ENCODE measurements at places on chromosomes 6 and 20.
A peak's percentile ranks its signal among the peaks of the same experiment; 100 is the strongest.

DNA sequence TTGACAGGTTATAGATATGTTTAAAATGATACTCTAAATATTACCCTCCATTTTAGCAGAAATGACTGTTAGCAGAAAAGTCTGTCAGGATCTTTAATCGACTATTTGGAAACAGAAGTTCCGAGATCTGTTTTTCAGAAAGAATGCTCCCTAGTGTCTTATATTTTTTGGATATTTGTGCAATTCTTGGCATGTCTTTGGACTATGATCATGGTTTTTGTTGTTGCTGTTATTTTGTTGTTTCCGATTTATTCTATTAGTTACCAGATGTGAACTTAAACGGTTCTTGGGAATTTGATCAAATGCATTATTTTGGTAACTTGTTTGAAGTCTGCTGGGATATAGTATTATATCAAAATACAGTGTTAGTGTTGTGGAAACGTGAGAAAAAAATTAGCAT, 106.4 kb upstream of the CEP162 start:
- no peaks in the 10 kb centered on the region for H3K4me1 ChIP-seq
- H3K27me3 ChIP-seq: no peaks in the 10 kb centered on the region

DNA sequence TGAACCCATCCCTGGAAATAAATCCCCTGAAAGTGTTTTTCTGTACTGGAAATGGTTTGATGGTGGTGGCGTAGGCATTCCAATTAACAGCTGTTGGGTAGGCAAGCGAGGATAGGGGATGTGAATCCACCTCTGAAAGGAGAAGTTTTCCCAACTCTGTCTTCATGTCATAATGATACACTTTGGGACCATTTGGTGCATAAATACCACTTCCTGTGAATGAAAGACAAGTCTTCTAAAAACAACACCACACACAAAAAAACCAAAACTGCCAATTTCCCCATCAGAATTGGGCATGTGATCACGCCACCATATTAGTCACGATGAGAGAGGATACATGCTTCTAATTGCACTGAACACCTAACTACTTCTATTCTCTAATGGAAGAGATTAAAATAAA, 6.4 kb downstream of the VNN2 start:
- H3K27ac ChIP-seq: no peak overlapping the region
- no peak for DNase-seq

- H3K36me3 ChIP-seq: no peaks in the 10 kb centered on the region
- DNase-seq: no peak
- peaks cover 71% of the 10 kb centered on the region for H3K4me1 ChIP-seq
- no peak overlapping the region for H3K4me3 ChIP-seq
- H3K27ac ChIP-seq: peak overlapping the region; percentile 65
- peaks cover 7% of the 10 kb centered on the region for H3K27me3 ChIP-seq
Measured at GRCh38 chr6:137697267-137697938, 169.7 kb upstream of the TNFAIP3 start.

DNA sequence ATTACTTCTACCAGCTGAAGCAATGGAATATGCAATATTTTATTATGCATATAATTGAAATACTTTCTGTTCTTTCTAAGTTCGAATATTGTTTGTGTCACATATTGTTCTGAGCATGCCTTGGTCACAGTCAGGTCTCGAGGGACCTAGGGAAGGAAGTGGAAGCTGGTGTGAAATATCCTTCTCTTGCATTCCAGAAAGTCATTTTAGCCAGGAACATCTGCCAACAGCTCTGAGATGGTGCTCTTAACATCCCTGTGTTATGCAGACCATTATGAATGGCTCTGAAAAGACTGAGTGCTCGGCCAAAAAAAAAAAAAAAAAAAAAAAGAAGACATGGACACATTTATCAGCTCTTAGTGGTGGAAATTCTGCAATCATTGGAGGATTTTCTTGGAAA, 132.7 kb upstream of the JAG1 start:
- no peak overlapping the region for H3K27ac ChIP-seq
- H3K36me3 ChIP-seq: no peaks in the 10 kb centered on the region
- no peaks in the 10 kb centered on the region for H3K4me1 ChIP-seq

- peaks cover 3% of the 10 kb centered on the region for H3K27me3 ChIP-seq
- H3K4me3 ChIP-seq: no peak overlapping the region
- DNase-seq: no peak
- H3K36me3 ChIP-seq: peaks cover 10% of the 10 kb centered on the region
- H3K4me1 ChIP-seq: peaks cover 19% of the 10 kb centered on the region
Measured at GRCh38 chr6:73710470-73710869, 14.5 kb downstream of the CD109 start.

DNA sequence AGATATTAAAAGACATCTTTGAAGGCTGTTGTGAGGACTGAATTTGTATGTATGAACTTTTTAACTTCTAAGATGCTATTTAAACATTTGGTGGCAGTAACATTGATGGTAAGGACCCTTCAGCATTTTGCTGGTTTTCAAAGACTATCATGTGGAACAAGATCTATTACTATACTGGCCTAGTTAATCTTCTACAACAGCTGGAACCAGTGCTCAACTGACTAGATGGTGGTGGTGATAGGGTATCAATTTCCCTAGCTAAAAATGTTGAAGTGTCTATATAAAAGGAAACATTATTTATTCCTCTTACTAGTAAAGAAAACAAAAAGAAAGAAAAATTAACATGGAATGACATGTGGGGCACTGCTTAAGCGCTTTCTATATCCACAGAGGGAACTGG, 195.7 kb downstream of the TASP1 start:
- no peak for DNase-seq
- H3K27me3 ChIP-seq: no peaks in the 10 kb centered on the region
- peaks cover 37% of the 10 kb centered on the region for H3K36me3 ChIP-seq
- H3K27ac ChIP-seq: no peak overlapping the region

- no peaks in the 10 kb centered on the region for H3K4me1 ChIP-seq
- no peaks in the 10 kb centered on the region for H3K36me3 ChIP-seq
- no peak for DNase-seq
- no peak overlapping the region for H3K4me3 ChIP-seq
- H3K27me3 ChIP-seq: peaks cover 27% of the 10 kb centered on the region
Measured at GRCh38 chr6:106739387-106739786, 110.0 kb downstream of the QRSL1 start.

GRCh38 chr6:90412538-90413369, 116.1 kb upstream of the BACH2 start:
- H3K4me3 ChIP-seq: peak overlapping the region; percentile 28
- H3K4me1 ChIP-seq: peaks cover 72% of the 10 kb centered on the region
- no peaks in the 10 kb centered on the region for H3K27me3 ChIP-seq
- peak overlapping the region; percentile 90 for H3K27ac ChIP-seq
- no peaks in the 10 kb centered on the region for H3K36me3 ChIP-seq

DNA sequence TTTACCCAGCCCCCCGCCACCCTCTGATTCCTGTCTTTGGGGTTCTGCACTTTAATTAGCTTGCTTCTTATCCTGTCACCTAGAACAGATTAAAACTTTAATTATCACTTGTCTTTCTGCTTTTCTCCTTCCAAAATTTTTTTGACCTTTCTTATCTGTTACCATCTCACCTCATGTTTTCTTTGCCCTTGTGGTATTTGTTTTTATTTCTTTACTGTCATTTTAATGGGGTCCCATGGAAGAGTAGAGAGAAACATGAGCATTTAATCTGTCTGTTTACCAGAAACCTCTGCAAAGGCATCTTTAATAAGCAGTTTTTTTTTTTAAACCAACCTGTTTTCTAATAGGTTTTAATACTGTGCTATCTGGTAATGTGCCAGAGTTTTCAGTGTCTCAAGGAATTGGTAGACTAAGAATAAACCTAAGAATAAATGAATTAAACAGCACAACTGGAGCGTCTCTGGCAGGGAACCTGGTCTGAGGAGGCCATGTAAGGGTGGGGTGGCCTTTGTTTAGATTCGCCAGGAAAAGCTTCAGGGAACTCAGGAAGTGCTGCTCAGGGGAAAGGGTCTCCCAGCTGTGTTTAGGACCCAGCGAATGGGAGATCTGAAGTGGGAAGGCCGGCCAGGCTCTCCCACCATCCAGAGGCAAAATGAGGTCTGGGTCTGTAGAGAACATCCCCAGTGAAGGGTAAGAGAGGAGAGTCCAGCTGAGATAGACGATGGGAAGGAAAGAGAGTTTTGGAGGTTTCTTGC, 69.8 kb downstream of the ARID1B start:
- H3K4me3 ChIP-seq: no peak overlapping the region
- peak overlapping the region; percentile 9 for H3K27ac ChIP-seq
- peaks cover 15% of the 10 kb centered on the region for H3K36me3 ChIP-seq

GRCh38 chr6:101578306-101578705, 184.8 kb downstream of the GRIK2 start:
- H3K36me3 ChIP-seq: no peaks in the 10 kb centered on the region
- H3K27me3 ChIP-seq: no peaks in the 10 kb centered on the region
- no peak overlapping the region for H3K27ac ChIP-seq
